Activated T-helper 1 cell treated with Interleukin-2 at 50 U/mL for 16 hours (primary cell): ENCODE measurements at places on chromosomes 2 and 18.

GRCh38 chr2:240926516-240927389, 20.6 kb downstream of the CROCC2 start:
- DNase-seq = no peak

DNA sequence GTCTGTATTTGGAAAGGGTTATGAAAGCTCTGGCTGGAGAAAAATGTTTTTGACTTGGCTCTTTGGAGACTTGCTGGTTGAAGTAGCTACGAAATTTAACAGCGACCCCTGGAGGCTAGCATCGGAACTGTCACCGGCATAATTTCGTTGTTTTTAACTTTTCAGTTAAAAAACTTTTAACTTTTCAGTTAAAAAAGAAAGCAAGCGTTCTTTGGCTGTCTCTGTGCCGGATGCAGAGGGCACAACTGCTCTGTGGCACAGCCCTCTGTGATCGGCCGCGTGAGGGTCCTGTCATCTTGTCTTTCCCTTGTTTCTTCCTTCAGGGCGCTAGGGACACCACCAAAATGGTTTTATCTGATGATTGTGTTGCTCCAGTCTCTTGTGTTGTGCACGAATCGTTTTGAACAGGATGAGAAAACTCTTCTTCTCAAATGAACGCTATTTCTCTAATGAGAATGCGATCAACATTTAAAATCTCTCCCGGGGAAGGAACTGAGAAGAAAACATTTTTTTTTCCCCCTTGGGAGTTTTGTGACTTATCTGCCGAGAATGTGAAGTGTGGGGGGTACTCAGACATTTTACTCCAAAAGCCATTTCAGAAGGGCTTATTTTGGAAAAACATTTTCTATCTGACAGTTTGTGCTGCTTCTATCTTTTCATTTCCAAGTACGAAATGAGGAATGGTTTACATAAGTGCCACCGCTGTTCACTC, 57.1 kb downstream of the ADCYAP1 start:
- DNase-seq = peak; percentile 0

DNA sequence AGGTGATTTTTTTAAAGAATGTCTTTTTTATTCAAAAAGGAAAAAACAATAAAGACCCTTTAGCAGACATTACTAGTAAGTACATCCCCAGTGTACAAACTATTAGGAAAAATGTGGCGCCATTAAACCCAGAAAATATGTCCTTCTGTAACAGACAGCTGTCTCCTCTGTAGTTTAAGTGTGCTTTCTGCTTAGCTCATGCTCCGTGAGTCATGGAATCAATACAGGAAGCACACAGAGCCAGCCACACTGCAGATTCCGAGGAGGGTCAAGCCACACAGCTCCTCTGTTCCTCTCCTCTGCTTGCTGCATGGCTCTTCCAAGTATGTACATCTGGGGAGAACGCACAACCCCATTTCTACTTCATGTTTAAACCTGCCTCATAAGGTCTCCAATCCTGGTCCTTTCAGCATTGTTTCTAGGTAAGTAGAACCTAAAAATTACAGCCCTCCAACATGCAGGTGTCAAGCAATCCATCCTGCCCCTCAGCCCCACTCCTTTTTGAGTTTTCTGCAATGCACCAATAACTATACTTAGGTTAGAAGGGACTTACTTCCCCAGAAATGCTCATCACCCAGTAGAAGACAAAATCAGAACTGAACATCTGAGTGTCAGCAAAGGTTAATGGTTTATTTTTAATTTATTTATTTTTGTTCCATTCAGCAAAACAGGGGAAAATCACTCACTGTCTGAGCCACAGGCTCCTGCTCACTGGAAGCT, 37.5 kb downstream of the ACVR1 start:
- no peak for DNase-seq

GRCh38 chr2:1591978-1592907, 152.1 kb downstream of the PXDN start:
- DNase-seq = no peak

DNA sequence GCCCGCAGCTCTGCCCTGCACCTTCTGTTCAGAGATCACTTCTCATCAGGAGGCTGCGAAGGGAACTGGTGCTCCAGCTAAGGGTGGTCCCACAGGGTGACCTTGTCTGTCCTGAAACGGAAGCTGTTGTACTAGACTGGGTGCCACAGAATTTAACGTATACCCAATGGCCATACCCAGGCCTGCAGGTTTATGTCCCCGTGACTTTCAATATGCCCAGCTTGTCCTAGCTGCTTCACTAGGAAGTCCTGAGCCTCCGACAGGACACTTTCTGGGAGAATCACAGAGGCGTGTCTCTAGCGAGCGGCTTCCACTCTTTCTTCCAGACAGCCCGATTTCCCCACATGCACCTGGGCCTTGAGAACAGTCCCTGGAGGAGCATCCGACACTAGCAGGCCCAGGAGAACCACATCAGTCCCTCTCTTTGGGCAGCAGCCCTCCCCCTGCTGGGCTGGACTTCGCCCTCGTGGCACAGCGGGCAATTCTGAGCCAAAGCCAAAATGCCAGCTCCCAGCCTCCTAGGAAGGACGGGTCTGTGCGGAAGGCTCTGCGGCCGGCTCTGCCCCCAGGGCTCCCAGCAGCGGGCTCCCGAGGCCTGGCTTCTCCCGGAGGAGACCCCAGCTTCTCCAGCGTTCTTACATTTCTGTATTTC, 91.9 kb upstream of the OTOS start:
- no peak for DNase-seq
